Stimulated activated CD8-positive, alpha-beta memory T cell treated with anti-CD3 and anti-CD28 coated beads, Interleukin-2, amount 100 ng/mL, for 48 hours (primary cell): ENCODE measurements at places on chromosomes 12 and 14.

- no peak for DNase-seq
Measured at GRCh38 chr14:93953263-93953662, 23.1 kb downstream of the ASB2 start.

DNA sequence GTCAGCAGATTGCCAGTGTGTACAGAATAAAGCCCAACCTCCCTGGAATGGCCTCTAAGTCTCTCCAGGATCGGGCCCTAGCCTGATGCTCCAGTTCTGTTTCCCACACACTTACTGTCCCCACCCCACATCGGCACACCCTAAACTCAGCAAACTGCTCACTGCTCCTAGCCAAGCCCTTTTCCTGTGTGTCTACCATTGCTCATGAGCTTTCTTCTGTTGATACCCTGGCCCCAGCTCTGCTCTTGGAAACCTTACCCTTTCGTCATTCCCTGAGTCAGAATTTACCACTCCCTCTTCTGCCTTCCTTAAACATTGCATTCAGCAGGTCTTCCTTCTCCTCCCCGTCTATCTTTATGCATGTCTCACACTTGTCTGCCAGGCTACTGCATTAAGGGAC is 158.9 kb downstream of the TMX1 start:
- no peak for DNase-seq

DNA sequence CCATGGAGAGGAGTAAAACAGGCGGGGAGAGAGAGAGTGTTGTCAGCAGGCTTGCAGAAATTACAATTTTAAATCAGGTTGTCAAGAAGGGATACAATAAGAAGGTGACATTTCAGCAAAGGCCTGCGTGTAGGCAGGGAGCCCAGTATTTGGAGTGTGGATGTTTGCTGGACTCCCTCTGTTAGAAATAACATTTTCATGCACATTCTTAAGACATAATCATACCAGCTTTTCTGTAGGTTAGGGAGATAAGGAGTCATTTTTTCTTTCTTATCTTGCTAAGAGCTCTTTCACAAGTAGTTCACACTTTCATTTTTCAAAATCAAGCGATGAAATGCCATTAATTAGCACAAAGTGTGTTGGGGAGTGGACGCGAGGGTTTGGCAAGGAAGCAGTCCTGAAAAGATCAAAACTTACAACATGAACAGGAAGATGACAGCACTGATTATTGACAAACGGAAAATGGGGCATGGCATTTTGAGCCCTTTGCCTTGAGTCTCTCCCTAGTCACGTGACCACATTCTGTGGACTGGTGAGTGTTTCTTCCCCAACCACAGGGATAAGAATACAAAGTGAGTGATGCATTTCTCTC is 160.2 kb downstream of the DAD1 start:
- no peak for DNase-seq

- no peak for DNase-seq
Measured at GRCh38 chr12:50110762-50111351, 1.2 kb upstream of the COX14 start.

DNA sequence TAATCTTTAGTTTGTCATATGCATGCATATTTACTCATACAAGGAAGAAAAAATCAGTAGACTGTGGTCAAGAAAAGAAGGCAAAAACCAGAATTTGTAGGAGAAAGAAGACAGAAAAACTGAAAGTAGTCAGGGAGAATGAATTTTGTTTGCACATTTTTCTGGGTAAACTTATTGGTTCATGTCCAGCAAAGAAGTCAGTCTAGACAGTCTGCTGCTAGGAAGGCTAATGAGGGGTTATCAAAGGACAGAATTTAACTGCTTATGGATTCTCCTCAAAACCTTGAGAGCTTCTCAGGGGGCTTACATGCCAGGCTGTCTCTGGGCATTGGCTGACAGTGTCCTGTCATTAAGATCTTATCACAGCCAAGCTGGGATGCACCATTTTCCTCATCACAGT is 293.9 kb downstream of the RPAP3 start:
- DNase-seq, result no peak

- DNase-seq, result no peak
Measured at GRCh38 chr12:48447755-48448154, 24.6 kb upstream of the ANP32D start.

DNA sequence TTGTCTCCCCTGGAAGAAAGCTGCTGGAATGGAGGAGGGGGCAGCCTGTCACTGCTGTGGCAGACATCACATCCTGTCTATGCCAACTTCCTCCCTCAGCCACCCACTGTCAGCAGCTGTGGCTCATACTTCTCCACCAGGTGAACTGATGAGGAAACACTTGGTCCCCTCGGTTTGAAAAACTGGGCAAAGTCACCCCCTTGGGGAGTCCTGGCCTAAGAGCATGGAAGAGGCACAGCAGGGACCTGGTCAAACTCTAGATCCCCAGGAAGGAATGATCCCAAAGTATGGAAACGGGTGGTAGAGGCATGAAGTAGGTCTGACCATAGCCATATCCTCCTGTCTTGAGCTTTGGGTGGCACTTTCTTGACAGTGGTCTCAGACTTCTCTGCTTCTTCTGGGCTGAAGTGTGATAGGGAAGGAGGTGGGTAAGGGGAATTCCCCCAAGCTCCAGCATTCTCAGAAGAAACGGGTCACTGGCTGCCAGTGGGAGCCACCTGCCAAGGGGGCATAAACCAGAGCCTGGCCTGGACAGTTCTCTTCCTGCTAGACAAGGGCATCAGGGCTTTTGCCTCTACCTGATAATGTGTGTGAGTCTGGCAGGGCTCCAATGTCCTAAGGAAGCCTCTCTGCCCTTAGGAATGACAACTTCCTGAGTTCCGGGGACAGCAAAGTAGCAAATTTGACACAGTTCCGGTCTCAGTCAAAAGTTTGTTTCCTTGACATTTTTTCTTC is 36.0 kb downstream of the FMNL3 start:
- DNase-seq, result peak; percentile 32

DNA sequence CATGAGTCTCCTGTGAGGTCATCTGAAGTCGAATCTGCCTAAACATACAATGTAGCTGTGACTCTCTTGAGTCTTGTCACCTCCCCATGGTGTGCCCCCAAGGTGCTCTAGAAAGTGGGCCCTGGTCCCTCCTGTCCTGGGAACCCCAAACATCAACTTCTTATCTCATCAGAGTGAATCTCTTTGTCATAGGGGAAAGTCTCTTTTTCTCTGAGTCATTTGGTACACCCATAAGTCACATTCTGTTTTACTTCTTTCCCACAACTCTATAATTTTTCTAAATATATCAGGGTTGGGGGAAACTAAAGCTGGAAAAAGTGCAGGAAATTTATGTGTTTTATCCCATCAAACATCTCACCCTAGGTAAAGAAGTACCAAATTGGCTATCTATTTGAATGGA is 12.9 kb downstream of the SDR9C7 start:
- no peak for DNase-seq

DNA sequence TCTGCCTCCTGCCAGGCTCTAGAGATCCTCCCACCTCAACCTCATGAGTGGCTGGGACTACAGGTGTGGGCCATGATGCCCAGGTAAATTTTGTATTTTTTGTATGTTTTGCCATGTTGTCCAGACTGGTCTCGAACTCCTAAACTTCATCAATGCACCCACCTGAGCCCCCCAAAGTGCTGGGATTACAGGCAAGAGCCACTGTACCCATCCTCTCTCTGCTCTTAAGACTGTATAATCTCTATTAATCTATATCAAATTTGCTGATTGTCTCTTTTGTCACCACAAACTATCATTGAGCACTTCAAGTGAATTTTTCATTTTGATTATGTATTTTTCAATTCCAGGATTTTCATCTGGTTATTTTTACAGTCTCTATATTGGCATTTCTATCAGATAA is 440.3 kb downstream of the NOVA1 start:
- no peak for DNase-seq

- no peak for DNase-seq
Measured at GRCh38 chr12:110338754-110339153, 57.7 kb downstream of the ATP2A2 start.

GRCh38 chr12:24839268-24839791 is 109.6 kb downstream of the BCAT1 start:
- DNase-seq, result peak; percentile 46

- no peak for DNase-seq
Measured at GRCh38 chr14:51073731-51074130, 21.2 kb downstream of the TRIM9 start.

DNA sequence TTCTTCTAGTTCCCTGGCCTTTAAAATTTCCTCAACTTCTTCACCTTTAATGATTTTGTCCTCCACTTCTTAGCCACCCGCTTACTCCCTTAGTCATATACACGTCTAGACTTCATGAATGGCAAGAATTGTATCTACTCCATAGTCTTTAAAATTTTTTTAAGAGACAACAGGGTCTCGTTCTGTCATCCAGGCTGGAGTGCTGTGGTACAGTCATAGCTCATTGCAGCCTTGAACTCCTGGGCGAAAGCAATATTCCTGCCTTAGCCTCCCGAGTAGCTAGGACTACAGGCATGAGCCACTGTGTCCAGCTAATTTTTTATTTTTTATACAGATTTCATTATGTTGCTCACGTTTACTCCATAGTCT is 47.9 kb downstream of the BBS10 start:
- DNase-seq, result no peak

DNA sequence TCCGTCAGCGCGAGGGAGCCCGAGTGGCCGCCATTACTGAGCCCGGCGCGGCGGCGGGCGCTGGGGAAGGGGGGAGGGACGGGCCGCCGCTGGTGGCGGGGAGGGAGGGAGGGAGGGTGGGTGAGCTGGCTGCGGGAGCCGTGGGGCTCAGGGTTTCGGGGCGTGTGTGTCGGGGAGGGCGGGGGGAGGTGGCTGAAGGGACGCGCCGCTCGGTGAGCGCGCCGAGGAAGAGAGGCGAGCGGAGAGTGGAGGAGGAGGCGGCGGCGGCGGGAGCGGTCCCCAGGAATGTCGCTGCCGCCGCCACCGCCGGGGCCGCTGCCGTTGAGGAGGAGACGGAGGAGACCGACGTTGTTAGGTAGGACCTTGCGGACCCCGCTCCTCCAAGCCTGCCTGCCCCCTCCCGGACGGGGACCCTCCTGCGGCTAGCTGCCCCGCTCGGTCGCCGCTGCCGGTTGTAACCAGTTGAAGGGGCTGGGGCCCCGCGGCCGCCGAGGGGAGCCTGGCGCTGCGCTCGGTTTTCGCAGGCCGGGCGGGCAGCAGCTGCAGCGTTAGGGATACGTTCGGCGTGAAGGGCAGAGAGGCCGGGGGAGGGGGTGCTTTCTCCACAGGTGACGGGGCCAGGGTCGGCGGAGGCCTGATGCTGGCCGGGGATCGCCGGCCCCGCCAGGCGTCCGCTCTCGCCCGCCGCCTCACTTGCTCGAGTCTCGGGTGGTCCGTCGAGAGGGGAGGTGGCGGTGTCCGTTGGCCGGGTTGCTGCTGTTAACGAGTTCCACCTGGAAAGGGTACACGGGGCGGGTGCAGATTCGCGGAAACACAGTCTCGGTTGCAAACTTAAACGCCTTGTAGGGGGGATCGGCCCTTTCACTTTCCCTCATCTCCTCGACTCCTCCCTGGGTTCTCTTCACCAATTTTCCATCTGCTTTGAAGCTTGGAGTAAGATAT is at the start of gene ARHGAP5:
ARHGAP5 (plus strand) TSS at position 224 of the 942 bp plus-strand sequence. CDS start 13,366 bp downstream, outside the sequence.
- DNase-seq, result no peak

DNA sequence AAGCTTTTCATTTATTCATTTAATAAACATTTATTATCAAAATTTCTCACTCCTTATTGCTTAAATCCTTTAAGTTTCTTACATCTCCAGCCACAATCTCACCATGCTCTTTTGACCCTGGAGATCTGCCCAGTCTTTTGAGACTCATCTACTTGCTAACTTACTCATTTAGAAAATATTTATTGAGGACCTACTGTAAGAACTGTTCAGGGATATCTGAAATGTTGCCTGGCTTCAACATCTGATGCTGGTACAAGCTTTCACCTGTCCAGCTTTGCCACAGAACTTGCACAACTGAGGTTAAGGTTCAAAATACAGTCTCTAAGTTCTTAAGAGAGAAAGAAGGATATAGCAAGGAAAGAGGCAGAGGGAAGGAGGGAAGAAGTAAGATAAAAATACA is 17.5 kb upstream of the GXYLT1 start:
- DNase-seq, result no peak

GRCh38 chr12:49188201-49188915 is 522 bp downstream of the TUBA1A start:
- peak; percentile 69 for DNase-seq

GRCh38 chr14:80116157-80116556 is 95.1 kb downstream of the DIO2 start:
- no peak for DNase-seq

GRCh38 chr12:56116267-56117081 is at the start of gene RPL41:
RPL41 (plus strand) TSS chr12:56116633.
- peak; percentile 82 for DNase-seq

- DNase-seq, result no peak
Measured at GRCh38 chr12:129753586-129753985, 150.2 kb downstream of the TMEM132D start.

GRCh38 chr12:46915082-46915481 is 89.3 kb upstream of the SLC38A4 start:
- no peak for DNase-seq

DNA sequence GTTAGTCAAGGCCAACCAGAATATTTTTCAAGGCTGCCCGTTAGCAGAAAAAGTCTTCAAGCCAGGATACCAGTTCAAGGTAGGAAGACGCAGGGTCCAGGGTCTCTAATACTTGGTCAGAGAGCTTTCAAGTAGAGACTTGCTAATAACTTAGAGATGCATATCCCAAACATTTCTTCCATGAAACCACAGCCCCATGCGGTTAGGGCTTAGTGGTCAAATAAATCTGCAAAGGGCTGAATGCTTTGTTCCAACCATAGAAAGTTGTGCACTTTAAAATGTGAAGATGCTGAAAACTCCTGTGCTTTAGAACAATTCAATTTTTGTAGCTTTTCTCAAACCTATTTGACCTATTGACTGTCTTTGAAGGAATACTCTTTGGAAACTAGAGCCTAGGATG is 208.9 kb downstream of the PIK3C2G start:
- no peak for DNase-seq

DNA sequence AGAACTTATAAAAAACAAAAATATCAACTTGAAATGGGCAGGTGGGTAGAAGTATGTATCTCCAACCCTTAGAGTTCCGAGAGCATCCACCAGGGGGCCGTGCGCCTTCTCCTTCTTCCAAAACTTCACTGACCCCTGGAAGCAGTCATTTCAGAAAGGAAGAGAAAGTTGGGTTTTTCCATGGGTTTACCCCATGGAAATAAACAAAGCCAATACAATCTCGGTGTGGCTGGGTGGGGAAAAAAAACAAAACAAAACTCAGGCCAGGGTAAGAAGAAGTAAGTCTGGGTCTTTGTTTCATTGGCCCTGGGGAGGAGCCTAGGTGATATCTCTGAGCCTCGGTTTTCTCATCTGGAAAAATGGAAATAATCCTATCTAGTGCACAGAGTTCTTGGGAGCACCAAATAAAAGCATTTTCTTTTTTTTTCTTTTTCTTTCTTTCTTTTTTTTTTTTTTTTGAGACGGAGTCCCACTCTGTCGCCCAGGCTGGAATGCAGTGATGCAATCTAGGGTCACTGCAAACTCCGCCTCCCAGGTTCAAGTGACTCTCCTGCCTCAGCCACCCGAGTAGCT is 33.6 kb upstream of the HNF1A start:
- DNase-seq, result peak; percentile 55

DNA sequence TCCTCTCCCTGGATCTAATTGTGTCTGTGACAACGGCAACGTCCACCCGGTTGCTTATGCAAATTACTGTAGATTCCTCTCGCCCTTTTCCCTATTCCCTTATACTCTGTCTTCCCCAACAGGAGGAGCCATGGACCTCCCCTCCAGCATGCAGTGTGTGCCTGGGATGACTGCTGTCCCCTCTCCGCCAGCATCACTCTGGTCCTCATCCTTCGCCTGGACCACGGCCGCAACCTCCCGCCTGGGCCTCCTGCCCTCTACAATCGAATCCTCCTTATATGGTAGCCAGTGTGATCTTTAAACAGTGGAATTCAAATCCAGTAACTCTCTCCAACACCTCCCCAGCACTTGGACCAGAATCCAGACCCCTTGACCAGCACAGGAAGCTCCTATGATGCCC is 30.6 kb upstream of the PRIMA1 start:
- DNase-seq, result no peak

- no peak for DNase-seq
Measured at GRCh38 chr12:43988838-43989560, 153.1 kb downstream of the TMEM117 start.
